ENCODE measurements at places on chromosomes 7 and 10.
A peak's percentile ranks its signal among the peaks of the same experiment; 100 is the strongest.

DNA sequence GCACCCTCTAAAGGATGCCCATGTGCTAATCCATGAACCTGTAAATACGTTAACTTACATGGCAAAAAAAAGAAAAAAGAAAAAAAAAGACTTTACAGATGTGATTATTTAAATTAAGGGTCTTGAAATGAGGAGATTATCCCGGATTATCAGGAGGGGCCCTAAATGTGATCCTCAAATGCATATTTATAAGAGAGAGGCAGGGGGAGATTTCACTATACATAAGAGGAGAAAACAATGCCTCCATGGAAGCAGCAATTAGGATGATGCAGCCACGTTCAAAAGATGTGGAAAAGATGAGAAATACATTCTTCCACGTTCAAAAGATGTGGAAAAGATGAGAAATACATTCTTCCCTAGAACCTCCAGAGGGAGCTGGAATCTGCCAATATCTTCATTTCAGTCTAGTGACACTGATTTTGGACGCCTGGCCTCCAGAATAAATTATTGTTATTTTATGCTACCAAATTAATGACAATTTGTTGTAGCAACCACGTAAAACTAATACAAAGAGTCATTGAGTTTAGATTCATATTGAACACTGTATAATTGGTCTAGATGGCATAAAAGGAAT, 328.4 kb upstream of the GNAI1 start:
- DNase-seq: peak; percentile 70

GRCh38 chr10:110214371-110214826, 7.0 kb downstream of the MXI1 start:
- no peak for DNase-seq

DNA sequence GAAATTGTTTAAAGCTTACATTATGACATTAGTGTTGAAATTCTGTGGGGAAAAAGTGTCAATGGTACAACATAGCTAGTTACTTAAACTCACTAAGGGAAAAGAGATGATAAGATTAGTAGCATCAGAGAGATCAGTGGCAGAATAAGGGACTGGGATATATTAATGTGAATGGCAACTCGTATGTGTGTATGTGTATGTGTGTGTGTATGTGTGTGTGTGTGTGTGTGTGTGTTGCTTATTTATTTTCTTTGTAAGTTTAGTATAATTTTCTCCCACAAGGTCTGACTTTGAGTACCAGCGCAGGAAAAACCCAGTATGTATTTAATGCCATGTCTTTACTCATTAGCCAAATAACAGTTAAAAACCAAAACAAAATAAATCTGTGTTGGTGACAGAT, 256.1 kb downstream of the ARHGAP21 start:
- no peak for DNase-seq

DNA sequence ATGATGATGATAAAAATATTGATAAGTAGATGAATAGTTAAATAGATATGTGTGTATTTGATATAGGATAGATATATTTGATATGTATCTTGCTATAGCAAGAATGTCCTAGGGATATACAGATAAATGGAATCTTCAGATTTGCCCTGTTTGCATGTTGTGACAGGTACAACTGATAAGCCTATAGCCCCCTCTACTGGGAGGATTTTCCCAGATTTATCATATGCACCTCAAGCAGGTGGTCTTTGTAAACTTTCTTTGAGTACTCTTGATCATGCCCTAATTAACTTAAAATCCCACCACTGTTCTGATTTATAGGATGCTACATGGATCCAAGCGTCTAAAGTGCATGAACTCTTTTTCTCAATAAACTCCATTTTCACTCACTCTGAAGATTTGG, 1050.7 kb downstream of the SORCS3 start:
- peak; percentile 35 for DNase-seq

DNA sequence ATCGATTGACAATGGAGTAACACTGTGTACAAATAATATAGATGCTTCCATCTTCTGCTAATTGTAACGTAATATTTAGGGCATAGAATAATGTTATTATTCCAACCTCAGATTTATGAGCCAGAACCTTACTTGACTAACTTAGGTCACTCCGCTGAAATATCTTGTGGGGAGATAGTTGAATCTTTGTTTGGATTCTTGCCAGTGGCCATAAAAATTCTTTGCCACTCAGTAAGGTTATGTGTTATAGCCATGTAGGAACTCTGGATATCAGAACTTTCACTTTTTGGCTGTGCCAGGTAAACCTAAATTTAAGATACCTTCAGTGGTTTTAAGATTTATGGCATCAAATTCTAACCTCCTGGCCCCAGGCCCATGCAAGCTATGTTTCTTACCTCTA, 197.6 kb downstream of the WDR11 start:
- no peak for DNase-seq

DNA sequence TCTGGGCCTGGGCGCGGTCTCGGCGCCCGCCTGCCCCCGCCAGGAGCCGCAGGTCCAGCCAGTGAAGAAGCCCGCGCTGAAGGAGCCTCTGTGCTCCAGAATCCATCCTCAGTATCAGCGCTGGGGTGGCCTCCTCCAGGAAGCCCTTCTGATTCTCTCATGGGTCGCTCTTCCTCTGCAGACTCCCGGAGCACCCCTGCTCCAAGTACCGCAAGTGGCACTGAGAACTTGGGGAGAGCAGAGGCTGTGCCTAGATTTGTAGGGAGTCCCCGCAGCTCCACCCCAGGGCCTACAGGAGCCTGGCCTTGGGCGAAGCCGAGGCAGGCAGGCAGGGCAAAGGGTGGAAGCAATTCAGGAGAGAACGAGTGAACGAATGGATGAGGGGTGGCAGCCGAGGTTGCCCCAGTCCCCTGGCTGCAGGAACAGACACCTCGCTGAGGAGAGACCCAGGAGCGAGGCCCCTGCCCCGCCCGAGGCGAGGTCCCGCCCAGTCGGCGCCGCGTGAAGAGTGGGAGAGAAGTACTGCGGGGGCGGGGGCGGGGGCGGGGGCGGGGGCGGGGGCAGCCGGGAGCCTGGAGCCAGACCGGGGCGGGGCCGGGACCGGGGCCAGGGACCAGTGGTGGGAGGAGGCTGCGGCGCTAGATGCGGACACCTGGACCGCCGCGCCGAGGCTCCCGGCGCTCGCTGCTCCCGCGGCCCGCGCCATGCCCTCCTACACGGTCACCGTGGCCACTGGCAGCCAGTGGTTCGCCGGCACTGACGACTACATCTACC, at the start of gene ALOX5:
Gene ALOX5 (plus strand): TSS at position 641 of the 774 bp plus-strand sequence. CDS start 64 bp downstream, at position 705.
- no peak for DNase-seq

- DNase-seq: peak; percentile 28
Measured at GRCh38 chr7:124752310-124752709, 13.3 kb downstream of the GPR37 start.

DNA sequence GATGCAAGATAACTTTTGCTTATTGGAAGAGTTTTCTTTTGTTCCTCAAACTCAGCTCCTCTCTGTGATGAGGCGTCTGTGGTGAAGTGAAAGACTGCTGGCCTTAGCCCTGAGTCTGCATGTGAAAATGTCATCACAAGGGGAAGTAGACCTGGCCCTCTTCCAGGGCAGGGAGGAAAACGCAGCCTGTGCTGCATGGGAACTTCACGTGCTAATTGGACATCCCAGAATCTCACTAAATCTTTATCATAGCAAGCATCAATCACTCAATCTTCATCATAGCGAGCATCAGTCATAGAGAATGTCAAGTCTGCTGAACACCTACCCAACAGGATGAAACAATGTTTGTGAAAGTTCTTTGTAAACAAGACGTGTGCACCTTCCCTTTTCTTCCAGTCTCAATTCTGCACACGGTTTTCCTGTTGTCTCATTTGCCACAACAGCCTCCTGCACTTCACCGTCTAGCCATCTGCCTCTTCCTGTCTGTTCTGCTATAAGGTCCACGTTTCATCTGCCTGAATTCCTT, 314.6 kb downstream of the FRMD4A start:
- DNase-seq: peak; percentile 31
